Thymus (tissue), 14 donors: ENCODE measurements at places on chromosomes 5 and 9. TPM values are rescaled to one million over a fixed set of nuclear protein-coding genes. Genes with fewer than 3 reads are reported as not detected.

GRCh38 chr5:26662806-26663360 lies 375.5 kb downstream of the CDH9 start:
- DNase-seq, result no peak

CORO2A gene
- 5.1 TPM for total RNA-seq

DNA sequence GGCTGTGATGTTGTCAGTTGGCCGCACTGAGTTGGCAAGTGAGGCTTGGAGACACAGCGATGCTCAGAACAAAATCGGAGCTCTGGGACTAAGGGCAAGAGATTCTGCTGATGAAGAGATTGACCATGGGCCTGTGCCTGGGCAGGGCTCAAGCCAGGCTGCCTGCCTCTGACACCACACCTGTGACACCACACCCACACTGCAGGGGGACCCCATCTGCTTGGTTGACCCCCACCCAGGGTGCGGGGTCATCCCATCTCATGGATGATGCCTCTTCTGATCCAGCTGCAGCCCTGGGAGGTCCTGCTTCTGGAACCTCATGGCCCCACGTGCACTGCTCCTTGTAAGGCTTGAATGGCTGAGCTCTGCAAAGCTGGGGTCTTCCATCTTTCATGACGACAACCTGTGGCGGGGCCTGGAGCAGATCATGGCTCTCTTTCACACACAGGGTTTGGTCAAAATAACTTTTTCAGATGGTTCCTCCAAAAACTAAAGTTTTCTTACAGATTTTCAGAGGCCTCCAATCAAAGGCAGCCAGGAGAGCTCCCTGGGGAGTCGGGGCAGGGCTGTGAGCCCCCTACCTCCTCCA lies 185.2 kb downstream of the GADD45G start:
- DNase-seq, result no peak

CFAP90 gene
- total RNA-seq, result 0.76 TPM

SLC45A2 gene
- total RNA-seq, result not detected

DNA sequence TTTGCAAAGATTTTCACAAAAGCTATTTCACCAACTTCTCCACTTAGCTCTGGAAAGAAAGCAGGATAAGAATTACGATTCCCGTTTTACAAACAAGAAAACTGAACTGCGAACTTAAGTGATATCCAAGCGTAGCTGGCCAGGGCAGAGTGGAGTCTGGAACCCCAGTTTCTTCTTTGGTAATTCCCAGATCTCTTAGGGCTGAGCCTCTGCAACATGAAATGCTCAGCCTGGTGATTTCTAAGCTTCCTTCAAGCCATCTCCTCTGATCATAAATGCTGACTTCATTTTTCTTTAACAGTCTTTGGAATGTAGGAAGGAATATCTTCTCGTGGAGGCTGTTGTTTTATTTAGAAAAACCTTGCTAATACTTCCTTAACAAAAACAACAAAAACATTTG lies 620.0 kb downstream of the CCDC171 start:
- DNase-seq, result no peak

IL5 gene
- not detected for total RNA-seq

GRCh38 chr9:124266826-124267201 lies 9.1 kb downstream of the NEK6 start:
- no peak for DNase-seq

DNA sequence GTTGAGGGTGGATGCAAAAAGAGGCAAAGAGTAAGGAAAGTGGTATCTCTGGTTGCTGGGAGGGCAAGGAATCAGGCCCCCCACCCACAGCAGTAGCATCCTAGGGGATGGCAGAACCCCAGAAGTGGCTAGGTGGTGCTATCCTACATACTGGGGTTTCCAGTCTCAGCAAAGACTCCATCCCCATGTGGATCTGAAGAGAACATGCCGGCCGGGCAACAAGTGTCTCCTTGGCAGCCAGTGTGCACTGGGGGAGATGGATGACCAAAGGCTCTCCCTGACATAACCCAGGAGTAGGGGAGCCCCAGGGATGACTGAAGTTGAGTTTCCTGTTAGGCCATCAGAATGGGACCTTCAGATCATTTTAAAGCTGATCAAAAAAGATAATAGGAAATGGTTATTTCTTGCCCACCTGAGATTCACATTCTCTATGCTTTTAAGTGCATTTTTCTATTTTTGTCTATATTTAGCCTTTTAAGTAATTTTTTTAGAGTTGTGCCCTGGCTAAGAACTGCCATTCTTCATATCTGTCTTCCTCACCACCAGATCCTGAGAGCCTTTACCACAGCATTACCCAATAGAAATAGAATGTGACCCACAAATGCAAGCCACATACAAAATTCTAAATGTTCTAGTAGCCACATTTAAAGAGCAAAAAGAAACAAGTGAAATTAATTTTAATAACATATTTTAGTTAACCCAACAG lies 78.7 kb upstream of the SMIM23 start:
- DNase-seq, result no peak

CXCL14 gene
- 12.6 TPM for total RNA-seq
